ENCODE measurements at places on chromosomes 2 and 18.

DNA sequence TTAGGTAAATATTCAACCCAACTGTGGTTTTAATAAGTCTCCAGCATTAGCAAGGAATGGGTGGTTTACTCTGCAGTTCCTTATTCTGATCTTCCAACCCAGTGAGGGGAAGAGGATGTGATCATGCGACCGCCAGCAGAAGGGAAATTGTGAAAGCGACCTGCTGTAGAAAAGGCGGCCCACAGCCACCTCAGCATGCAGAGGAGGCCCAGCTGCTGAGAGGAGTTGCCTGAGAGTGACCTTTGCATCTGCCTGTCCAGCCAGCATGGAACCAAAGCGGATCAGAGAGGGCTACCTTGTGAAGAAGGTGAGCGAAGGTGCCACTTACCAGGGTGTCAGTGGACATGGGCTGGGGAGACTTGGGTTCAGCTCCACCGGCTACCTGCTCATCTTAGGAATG lies at the start of gene PLEK:
Gene PLEK (plus strand): TSS at position 196 of the 400 bp plus-strand sequence. CDS start 70 bp downstream, at position 266.
- no peak for DNase-seq

- no peak for DNase-seq
These were observed 106.9 kb downstream of the GATA6 start for GRCh38 chr18:22276334-22276713.

DNA sequence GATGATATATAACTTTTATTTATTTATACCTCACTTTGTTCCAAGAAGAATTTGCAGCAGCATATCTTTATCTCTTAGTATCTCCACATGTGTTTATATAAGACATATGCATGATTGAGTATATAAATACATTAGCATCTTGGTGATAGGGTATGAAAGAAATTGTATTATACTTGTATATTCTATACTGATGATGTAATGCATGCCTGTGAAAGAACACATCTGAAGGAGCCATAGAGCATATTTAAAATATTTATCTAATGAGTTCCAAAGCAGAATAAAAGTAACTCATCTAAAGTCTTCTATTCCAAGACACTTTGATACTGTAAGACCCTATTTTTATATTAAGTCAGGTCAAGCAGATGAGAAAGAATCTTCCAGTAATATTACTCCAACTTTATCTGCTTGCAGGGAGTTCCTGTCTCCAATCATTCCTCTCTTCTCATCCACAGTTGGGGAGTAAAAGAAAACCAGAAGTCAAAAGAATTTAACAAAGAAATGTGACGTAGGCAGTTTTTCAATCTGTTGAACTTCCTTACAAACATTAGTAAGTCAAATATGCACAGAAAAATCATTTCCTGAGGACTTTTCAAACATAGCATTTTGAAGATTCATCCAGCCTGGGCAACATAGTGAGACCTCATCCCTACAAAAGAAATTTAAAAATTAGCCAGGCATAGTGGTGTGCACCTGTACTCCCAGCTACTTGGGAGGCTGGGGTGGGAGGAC lies 76.7 kb downstream of the DTNB start:
- DNase-seq: no peak

DNA sequence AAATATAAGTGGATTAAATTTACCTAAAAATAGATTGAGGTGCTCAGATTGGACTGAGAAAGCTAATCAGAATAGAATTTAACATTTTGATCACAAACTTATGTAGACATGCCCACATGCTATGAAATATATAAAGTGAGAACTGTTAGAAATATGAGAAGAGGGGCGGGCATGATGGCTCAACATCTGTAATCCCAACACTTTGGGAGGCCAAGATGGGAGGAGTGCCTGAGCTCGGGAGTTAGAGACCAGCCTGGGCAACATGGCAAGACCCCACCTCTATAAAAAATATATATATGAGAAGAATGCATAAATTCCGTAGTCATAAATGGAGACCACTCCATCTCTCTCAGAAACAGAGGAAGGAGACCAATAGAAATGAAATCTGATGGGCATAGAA lies 25.7 kb downstream of the NTSR2 start:
- no peak for DNase-seq

- no peak for DNase-seq
These were observed 82.7 kb upstream of the SLC39A10 start for GRCh38 chr2:195574312-195574711.

GRCh38 chr2:75621228-75621627 lies 25.4 kb upstream of the MRPL19 start:
- no peak for DNase-seq

- DNase-seq: no peak
These were observed 27.5 kb downstream of the MYO7B start for GRCh38 chr2:127562936-127563335.

DNA sequence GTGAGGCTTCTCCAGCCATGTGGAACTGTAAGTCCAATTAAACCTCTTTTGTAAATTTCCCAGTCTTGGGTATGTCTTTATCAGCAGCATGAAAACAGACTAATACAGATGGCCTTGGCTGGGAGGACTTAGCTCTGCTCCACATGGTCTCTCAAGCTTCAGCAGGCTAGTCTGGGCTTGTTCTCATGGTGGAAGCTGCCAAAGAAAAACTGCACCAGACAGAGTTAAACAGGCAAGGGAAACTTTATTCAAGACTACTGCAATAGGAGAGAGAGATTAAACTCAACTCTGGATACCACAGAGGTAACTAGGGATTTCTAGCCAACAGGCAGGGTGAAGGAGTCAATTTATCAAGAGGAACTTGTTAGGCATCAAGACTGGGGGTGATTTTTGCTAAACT lies 142.1 kb downstream of the CABLES1 start:
- DNase-seq: no peak

GRCh38 chr2:240916571-240917008 lies 10.5 kb downstream of the CROCC2 start:
- DNase-seq: no peak

GRCh38 chr2:60365556-60365955 lies 187.9 kb downstream of the BCL11A start:
- no peak for DNase-seq

- DNase-seq: no peak
These were observed 268.3 kb downstream of the DYSF start for GRCh38 chr2:71721669-71722068.

GRCh38 chr2:16728351-16729136 lies 62.9 kb upstream of the CYRIA start:
- DNase-seq: no peak

- no peak for DNase-seq
These were observed 182.7 kb upstream of the HNRNPA3 start for GRCh38 chr2:177029901-177030300.

- no peak for DNase-seq
These were observed 19.4 kb downstream of the AGFG1 start for GRCh38 chr2:227491386-227491785.

- no peak for DNase-seq
These were observed 19.0 kb upstream of the SAG start for GRCh38 chr2:233288663-233289062.

GRCh38 chr2:222693837-222694236 lies 22.4 kb downstream of the MOGAT1 start:
- DNase-seq: no peak

- no peak for DNase-seq
These were observed 42.0 kb downstream of the ZEB2 start for GRCh38 chr2:144477957-144478311.

GRCh38 chr2:38778687-38779082 lies 675 bp downstream of the GEMIN6 start:
- DNase-seq: no peak

- no peak for DNase-seq
These were observed 1.6 kb downstream of the PRKAG3 start for GRCh38 chr2:218829868-218830451.

GRCh38 chr2:128506534-128506933 lies 187.9 kb upstream of the HS6ST1 start:
- DNase-seq: no peak

DNA sequence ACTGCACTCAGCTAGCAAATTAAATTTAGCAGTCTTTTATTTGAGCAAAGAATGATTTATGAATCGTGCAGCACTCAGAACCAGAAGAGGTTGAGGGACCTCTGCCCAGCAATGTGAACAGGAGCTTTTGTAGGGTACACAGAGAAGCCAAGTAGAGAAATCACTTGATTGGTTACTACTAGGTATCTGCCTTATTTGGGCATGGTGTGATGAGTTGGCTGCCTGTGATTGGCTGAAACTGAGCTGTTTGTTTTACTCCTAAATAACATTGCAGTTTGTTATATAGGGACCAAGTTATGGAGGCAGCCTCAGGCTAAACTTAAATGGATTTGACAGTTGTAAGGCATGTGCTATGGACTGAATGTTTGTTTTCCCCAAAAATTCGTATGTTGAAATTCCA lies 122.5 kb downstream of the RDH14 start:
- DNase-seq: no peak

DNA sequence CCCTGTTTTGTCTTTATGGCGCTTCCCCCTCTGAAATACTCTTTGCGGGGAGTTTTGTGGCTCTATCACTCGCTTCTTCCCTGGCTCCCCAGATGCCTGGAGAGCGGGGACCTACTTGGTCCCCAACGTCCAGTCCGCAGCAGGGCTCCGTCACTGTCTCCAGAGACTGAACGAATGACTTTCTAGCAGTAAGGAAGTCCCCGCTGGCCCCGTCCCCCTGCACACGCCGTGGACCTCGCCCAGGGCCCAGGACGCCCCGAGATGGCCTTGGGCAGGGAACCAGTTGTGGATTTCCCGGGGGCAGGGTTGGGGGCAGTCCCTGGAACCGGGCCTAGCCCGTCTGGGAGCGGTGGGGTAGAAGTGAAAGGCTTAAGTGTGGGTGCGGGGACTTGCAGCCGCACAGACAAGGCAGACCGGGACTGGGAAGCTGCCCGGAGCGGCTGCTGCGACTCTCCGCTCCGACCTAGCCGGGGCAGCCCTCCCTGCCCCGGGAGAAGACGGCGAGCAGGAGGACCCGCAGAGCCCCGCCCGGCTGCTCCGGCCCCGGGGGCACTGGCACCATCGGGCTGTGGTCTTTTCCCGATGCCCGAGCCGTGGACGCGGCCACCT lies 821 bp upstream of the EPHA4 start:
- DNase-seq: no peak

DNA sequence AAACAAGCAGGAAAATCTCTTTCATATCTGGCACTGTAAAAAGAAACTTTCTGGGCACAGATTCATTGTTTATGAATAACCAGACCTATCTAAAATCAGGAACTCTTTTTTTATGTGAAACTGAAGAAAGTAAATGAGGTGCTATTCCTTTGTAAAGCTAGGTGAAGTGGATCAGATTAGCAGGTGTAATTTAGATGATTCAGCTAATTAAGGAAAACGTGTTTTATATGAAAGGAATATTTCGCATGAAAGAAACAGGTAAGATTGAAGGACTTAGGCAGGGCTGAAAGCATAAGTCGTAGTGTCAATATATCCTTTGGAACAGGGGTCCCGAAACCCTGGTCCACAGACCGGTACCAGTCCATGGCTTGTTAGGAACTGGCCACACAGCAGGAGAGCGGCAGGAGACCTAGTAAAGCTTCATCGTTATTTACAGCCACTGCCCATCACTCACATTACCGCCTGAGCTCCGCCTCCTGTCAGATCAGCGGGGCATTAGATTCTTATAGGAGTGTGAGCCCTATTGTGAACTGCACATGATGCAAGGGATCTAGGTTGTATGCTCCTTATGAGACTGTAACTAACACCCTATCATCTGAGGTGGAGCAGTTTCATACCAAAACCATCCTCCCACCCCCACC lies 20.3 kb upstream of the XIRP2 start:
- DNase-seq: no peak

Measured in vagina (tissue), 2 donors.